ENCODE measurements at places on chromosomes 6 and 20.
A peak's percentile ranks its signal among the peaks of the same experiment; 100 is the strongest.

DNA sequence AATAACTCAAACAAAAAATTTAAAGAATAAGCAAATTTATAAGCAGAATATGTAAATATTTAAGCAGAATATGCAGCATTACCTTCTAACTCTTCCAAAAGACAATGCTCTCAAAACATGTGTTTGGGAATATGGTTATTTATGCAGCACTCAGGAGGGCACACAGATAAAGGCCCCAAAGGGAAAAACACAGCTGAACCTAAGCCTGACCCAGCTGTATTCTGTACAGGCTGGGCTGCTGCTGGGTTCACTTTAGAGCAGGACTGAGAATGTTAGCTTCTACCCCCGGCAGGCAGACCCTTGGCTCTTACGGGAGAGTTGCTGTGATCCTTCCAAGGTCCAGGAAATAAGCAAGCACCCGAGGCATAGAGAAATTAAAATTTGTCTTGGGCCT lies 37.3 kb downstream of the ABHD12 start:
- DNase-seq = no peak

DNA sequence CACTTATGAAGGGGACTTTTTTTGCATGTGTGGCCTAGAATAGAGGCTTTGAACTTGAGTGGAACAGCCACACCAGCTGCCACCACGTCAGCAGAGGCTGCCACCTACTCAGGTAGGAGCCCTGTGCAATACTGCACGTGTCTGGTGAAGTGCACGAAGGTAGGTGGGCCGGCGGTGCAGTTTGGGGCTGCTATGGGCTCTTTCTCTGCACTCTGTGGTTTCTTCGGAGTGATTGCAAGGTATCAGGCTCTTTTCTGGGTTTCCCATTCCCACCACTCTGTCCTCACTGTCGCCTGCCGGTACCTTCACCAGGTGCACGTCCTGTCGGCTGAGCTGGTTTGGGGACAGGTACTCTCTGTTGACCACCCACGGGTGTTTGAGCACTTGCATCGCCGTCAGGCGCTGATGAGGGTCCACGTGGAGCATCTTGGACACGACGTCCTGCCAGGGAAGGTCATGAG lies 30.8 kb upstream of the MPC1 start:
- no peak for DNase-seq

GRCh38 chr6:167148021-167148420 lies 9.8 kb downstream of the GPR31 start:
- DNase-seq = no peak

DNA sequence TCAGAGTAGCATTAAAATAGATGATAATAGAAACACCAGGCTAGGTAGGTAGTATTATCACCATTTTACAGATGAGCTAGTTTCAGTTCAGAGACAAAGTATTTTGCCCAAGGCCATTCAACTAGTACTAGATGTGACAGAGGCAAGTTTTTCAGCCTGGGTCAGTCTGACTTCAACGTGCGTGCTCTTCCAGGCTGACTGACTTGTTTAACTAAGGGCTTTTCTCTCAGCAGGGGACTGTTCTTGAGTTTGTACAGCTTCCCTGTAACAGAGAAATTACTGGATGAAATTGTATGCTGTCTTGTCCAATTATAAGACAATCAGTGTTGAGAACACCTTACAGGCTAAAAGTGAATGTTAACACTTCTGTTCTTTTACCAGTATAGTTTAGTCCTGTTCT lies 333.5 kb upstream of the MAN1A1 start:
- no peak for DNase-seq

DNA sequence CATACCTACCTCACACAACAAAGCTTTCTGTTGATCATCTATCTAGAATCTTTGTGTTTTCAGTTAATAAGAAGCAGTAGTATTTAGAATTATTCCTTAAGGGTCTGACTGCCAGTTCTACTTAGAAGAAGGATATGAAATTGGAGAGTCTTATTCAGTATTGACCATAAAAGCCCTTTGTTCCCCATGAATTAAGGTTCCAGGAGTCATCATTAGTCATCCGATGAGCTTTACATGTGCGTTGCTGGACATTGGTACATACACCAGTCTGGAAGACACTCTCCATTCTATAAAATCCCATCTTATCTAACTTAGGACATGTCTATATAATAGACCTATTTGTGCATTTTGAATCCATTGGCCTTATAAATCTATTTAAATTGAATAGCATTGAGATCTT lies 34.4 kb upstream of the RNF217 start:
- DNase-seq = no peak

DNA sequence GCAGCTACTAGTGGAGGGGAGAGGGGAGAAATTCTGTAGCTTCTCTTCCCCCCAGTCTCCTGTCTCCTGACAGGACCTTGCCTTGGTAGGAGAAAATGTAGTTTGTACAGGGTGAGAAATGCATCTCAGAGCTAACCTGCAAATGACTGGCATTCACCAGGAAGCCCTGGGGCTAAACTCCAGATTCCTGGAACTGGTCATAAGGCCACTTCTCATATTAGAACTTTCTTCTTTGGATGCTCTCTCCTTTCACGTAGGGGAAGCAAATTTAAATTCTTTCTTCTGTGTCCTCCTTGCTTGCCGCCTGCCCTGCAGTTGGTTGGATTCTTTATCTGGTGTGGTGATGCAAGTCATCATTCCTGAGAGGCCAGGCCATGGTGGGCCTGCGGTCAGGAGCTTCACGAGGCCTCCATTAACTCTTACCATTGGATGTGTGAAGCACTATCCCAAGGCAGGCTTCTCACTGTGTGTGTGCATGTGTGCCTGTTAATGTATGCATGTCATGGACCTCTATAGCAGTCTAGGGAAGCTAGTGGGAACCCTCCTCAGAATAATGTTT lies 182.0 kb downstream of the PHF3 start:
- no peak for DNase-seq

GRCh38 chr6:82909551-82909950 lies 156.1 kb downstream of the UBE3D start:
- DNase-seq = no peak

DNA sequence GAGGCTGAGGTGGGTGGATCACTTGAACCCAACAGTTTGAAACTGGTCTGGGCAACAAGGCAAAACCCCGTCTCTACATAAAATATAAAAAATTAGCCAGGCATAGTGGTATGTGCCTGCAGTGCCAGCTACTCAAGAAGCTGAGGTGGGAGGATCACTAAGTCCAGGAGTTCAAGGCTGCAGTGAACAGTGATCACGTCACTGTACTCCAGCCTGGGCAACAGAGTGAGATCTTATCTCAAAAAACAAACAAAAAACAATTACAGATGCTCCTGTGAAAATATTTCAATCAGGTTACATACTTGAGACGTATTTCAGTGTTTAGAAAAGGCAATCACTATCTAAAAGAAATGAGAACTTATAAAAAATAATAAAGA lies 33.8 kb downstream of the RANBP9 start:
- peak; percentile 63 for DNase-seq

DNA sequence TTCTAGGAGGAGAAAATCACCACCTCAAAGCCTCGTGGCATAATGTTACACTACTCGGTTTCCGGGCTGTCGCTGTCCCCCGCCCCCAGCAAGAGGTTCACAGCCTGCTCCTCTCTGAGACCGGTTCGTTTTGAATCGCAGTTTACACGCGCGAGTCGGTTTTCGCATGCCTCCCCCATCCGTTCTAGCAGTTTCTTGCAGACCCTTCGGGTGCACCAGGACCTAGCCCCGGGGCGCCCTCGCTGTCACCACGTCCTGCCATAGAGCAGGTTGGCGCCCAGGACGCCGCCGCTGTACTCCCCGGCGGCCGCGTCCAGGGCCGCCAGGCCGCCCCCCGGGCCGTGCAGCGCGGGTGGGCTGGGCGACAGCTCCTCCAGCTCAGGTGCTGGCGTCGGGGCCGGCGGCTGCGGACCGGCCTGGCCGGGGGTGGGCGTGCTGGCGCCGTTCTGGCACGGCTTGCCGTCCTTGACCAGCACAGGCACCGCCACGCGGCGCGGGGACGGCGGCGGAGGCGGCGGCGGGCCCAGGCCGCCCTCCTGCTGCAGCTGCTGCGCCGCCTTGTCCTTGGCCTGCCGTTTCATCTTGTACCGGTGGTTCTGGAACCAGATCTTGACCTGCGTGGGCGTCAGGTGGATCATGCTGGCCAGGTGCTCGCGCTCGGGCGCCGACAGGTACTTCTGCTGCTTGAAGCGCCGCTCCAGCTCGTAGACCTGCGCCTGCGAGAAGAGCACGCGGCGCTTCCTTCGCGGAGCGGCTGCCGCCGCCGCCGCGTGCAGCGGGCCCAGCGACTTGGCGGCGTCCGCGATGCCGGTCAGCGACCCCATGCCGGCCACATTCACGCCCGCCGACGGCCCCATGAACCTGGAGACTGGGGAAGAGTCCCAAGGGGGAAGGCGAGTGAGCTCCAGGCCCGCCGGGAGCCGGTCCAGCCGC lies 1.4 kb downstream of the NKX2-4 start:
- DNase-seq = peak; percentile 34

DNA sequence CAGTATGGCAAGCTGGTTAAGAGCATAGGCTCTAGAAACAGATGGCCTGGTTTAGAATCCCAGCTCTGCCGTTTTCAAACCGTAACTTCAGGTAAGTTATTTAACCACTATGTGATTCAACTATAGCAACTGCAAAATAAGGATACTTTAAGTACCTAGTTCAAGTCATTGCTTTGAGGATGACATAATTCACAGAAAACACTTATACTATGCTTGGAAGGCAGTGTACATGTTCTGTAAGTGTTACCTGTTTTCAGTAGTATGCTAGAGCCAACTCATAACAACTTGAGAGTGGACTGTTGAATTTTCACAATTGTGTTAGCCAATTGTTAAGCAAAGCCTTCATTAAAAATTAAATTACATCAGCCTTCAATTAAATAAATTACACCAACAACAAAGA lies 134.8 kb upstream of the BEND6 start:
- DNase-seq = no peak

DNA sequence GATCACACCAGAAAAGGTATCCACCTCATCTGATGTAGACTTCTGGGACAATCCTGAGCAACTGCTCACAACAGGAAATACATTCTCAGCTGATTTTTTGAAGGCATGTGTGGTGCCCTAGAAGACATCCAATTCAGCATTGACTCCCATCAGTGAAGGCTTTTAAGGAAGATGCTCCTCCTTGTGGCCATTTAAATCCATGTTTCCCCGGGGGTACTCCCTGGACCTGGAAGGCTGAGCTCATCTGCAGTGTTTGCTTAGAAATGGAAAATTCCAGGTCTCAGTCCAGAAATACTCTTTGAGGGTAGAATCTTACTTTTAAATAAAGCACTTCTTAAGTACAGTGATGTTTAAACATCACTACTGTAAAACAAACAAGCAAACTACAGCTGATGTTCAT lies 195.5 kb upstream of the PDE10A start:
- DNase-seq = no peak

GRCh38 chr6:116992546-116992945 lies 115.5 kb downstream of the RFX6 start:
- DNase-seq = no peak

- no peak for DNase-seq
Measured at GRCh38 chr20:34331838-34332237, 28.7 kb upstream of the AHCY start.

DNA sequence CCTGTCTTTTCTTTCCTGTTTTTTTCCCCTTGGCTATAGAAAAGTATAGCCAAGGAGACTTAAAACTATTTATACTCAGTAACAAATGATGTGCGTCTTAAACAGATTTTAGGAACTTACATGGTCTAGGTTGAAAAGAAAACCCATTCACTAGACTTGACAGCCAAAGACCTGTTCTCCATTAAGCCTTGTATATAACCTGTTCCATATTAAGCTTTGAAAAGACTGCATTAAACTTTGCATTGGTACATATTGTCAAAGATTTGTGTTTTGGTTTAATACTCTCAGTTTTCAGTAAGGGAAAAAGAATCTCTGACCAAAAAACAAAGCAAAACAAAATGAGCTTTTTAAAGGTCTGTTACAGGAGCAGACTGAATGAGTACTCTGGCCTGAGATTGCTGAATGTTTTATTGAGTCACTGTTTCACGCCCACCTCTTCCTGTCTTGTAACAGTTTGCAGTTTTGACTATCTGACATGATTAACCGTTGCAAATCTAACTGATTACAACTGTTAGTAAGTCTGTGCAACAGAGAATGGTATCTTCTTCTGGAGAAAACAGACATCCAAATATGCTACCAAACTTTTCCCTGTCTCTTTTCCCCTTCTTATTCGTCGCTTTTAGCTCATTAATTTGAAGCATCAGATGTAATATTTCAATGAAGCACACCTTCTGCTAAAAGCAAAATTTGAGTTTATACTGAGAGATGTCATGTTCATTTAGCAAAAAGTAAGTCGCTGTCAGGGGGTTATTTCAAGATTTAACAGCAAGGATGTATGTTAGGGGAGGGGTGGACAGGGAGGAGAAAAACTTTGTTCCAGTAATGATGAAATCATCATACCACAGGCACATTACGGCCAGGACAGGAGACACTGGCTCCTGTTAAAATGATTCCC lies 59.1 kb upstream of the SUPT3H start:
- no peak for DNase-seq

- no peak for DNase-seq
Measured at GRCh38 chr6:164982389-164982788, 327.0 kb downstream of the C6orf118 start.

DNA sequence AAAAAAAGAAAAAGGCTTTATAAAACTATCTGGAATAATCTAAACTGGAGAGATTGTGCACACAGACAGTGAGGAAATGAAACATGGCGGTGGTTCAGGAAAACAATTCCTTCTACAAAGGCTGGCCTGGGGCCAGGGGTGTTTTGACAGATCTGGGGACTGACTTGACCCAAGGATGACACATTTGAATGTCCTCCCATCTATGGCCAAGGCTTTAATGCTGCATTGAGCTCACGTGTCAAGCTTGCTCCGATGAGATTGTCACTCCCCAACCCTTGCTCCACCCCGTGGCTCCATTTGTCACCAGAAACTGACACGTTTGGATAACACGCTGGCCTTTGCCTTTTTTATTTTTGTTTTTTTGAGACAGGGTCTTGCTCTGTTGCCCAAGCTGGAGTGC lies 156.1 kb downstream of the ZFP64 start:
- no peak for DNase-seq

GRCh38 chr6:96794980-96795379 lies 42.3 kb downstream of the GPR63 start:
- no peak for DNase-seq

GRCh38 chr20:15076785-15077184 lies 739.4 kb upstream of the FLRT3 start:
- DNase-seq = no peak

GRCh38 chr6:45115696-45116095 lies 212.4 kb upstream of the RUNX2 start:
- DNase-seq = no peak

DNA sequence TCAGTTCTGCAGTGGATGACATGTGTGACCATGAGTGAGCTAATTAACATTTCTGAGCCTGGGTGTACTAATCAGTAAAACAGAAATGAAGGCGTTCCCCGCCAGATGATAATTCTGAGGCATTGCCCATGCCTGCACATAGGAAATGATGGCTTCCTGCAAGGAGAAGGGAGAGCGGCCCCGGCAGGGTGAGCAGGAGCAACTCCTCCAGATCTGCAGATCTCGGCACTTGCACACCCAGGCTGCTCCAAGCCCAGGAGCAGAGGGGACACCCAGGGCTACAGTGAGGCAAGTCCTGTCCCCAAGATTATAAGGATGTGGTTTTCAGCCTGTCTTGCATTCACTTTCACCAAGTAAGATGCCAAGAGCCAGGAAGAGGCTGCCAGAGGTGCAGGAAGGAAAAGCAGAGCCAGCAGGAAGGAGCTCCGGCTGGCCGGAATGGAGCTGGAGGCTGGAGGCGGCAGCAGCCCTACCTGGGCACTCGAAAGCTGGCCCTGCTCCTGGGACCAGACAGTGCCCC lies 177.5 kb upstream of the CST7 start:
- DNase-seq = no peak

GRCh38 chr6:133637436-133637835 lies 251.5 kb upstream of the TCF21 start:
- DNase-seq = no peak

- no peak for DNase-seq
Measured at GRCh38 chr20:48158014-48158413, 372.7 kb upstream of the SULF2 start.

All from erythroblast (primary cell).